HCEC 1CT (cell line): ENCODE measurements at places on chromosomes 5 and 9.

GRCh38 chr9:114499528-114499927, 5.7 kb downstream of the WHRN start:
- no peak for DNase-seq

GRCh38 chr5:88680253-88681132, 202.5 kb downstream of the MEF2C start:
- DNase-seq: peak; percentile 54

DNA sequence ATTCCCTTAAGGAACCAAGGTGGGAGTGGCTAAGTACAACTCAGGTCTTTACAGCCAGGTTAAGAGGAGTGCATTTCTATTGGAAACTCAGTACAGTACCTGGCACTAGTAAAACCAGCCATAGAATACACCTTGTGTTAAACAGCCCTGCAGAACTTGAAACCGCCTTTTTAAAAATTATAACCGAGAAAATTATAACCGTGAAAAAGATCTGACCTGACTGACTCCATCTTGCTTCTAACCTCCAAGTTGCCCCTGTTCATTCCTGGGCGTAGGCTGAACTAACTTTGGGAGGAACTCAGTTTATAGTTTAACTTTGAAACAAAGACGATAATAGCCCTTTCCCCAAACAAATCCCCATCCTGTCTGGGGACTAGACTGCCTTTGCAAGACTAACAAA, 132.3 kb downstream of the SUSD1 start:
- no peak for DNase-seq

- no peak for DNase-seq
Measured at GRCh38 chr5:1793301-1793740, 6.3 kb downstream of the MRPL36 start.

GRCh38 chr5:149931992-149932436, 12.6 kb downstream of the PDE6A start:
- no peak for DNase-seq

- no peak for DNase-seq
Measured at GRCh38 chr9:89481538-89481915, 16.4 kb downstream of the SEMA4D start.

- no peak for DNase-seq
Measured at GRCh38 chr9:133528001-133528875, 3.5 kb upstream of the MYMK start.

GRCh38 chr9:36770025-36770424, 197.3 kb downstream of the MELK start:
- no peak for DNase-seq

DNA sequence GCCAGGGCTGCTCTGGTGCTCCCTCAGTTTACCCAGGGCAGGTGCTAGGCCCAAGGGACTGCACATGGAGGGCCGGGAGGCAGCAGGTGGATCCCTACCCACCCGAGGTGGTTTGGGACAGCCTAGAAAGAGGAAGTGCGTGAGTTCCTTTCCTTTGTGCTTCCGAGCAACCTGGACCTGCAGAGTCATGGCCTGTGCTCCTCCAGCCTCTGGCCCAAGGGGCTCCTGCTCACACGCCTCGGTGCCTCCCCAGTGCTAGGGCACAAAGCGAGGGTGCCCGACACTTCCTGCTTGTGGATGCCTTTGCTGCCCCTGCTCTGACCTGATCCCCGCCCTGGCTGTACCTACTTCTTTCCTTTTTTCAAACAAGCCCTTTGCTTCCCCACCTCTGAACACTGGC, 79.3 kb downstream of the RXRA start:
- DNase-seq: no peak

DNA sequence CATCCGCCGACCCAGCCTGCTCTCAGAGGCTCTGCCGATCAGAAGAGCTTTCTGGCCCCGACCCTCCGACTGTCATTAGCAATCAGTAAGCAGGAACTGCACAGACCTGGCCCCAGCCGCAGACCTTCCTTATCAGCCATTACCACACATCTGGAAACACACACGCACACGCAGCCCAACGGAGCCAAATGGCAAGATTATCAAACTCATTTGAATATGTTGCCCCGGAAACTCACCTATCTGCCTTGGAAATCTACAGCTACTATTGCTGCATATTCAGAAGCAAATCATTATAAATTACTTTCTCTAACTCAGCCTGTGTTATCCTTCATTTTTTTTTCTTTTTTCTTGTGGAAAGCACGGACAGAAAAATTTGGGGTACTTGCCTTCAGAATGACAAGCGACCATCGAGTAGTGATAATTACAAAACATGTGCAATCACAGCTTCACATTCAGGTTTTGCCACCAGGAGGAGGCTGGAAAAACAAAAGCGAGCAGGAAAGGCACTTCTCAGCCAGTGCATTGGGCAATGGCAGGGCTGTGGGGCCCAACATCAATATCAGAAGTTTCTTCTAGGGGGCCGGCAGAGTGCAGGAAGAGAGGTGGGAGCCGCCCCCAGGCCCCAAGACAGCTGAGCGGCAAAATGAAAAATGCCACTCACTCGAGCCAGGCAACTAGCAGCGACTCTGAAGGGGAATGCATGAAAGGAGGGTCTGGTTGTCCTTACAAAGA, 122.3 kb downstream of the VAV2 start:
- DNase-seq: no peak
